H1 (cell line): ENCODE measurements at places on chromosomes 6 and 20. TPM values are rescaled to one million over a fixed set of nuclear protein-coding genes. Genes with fewer than 3 reads are reported as not detected.

- no peak overlapping the region for H3K27ac ChIP-seq
- H3K27me3 ChIP-seq, result no peaks in the 10 kb centered on the region
- no peak for DNase-seq
- H3K4me1 ChIP-seq, result peaks cover 34% of the 10 kb centered on the region
- H3K36me3 ChIP-seq, result peaks cover 8% of the 10 kb centered on the region; the same call in 1 of the 2 replicates
- H3K4me3 ChIP-seq, result no peak overlapping the region
Measured at GRCh38 chr20:31568041-31568731, 36.9 kb upstream of the ID1 start.

GRCh38 chr20:62227591-62227976, 7.5 kb upstream of the HRH3 start:
- no peaks in the 10 kb centered on the region; the same call in 1 of the 2 replicates for H3K27me3 ChIP-seq
- H3K36me3 ChIP-seq, result no peaks in the 10 kb centered on the region
- H3K27ac ChIP-seq, result no peak overlapping the region
- no peak for DNase-seq
- H3K4me1 ChIP-seq, result no peaks in the 10 kb centered on the region

- H3K27ac ChIP-seq, result no peak overlapping the region
- no peaks in the 10 kb centered on the region for H3K27me3 ChIP-seq
- DNase-seq, result no peak
- H3K36me3 ChIP-seq, result no peaks in the 10 kb centered on the region
- no peak overlapping the region for H3K4me3 ChIP-seq
Measured at GRCh38 chr20:9331707-9332435, 182.5 kb upstream of the LAMP5 start.

GRCh38 chr20:61790116-61790827, 275.4 kb downstream of the TAF4 start:
- DNase-seq, result no peak
- no peaks in the 10 kb centered on the region for H3K4me1 ChIP-seq
- no peak overlapping the region for H3K4me3 ChIP-seq
- H3K27ac ChIP-seq, result no peak overlapping the region

DNA sequence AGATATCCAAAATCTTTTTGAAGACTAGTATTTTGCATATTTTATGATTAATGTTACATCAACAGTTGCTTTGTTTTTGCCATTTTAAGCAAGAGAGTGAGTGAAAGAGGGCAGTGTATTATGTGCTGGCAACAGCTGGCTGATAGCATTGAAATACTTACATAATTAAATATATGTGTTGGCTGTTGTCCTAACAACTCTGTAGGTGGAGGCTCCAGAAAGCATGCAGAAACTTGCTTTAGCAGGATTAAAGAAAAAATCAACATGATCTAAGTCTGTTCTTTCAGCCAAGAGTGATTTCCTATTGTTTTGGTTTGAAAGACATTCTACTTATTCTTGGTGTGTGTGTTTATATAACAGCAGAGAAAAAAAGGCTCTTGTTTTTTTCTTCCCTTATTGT, 127.5 kb downstream of the CDKAL1 start:
- H3K27ac ChIP-seq, result no peak overlapping the region
- no peak for DNase-seq
- H3K4me3 ChIP-seq, result no peak overlapping the region
- H3K4me1 ChIP-seq, result 0 out of 2 replicates have a peak, but pooled peaks cover 4% of the 10 kb centered on the region

DNA sequence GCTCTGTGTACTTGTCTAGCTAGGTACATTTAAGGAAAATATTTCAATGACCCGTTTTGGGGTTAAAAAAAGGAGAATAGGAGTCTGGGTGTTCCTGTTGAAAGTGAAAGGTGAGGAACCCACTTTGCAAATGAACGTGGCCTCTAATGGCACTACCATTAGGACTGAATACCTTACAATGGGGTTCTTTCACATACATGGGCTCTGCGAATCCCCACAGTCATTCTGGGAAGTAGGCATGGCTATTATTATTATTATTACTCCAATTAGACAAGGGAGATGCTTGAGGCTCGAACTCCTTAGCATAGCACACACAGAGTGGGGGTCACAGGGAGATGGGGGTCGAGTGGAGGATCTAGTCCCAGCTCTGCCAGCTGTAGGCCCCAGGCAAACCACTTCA, 6.0 kb upstream of the DNMT3B start:
- no peaks in the 10 kb centered on the region for H3K27me3 ChIP-seq
- H3K36me3 ChIP-seq, result no peaks in the 10 kb centered on the region
- peaks cover 29% of the 10 kb centered on the region for H3K4me1 ChIP-seq
- H3K4me3 ChIP-seq, result no peak overlapping the region
- no peak for DNase-seq
- peak overlapping the region; percentile 43 for H3K27ac ChIP-seq

DNA sequence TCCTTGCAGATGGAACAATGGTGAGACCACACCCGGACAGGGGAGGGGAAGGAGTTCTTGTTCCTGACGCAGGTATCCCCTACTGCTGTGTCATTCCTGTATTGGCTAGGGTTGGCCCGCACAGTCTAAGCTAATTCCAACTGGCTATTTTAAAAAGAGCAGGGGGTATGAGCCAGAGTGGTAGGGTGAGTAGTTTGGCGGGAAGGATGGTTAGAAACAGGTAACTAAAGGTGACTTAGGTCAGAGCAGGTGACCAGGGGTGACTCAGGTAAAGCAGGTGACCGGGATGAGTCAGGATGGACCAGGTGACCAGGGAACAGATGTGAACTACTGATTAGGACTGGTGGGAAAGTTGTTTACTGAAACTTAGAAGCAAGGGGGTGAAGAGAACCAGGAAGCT, 58.0 kb downstream of the ZNF292 start:
- H3K4me1 ChIP-seq, result peaks cover 19% of the 10 kb centered on the region
- DNase-seq, result no peak
- no peaks in the 10 kb centered on the region for H3K27me3 ChIP-seq
- H3K36me3 ChIP-seq, result no peaks in the 10 kb centered on the region

DNA sequence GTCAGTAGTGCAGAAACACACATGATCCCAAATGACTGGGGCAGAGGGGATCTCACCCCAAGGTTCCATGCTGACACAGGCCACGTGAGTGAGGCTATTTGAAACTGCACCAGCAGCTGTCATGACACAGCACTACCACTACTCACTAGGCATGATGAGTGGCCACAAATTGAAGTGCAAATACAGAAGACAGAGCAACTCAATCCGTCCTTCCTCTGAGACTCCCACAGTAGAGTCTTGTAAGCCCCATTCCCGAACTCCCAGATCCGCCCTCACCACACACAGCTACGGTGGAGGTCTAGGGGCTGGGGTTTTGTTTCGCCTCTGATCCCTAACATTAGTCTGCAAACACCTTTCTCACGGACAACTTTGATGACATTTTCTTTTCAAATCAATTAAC, 113.3 kb upstream of the NUP153 start:
- no peaks in the 10 kb centered on the region for H3K4me1 ChIP-seq
- no peak for DNase-seq
- H3K27ac ChIP-seq, result no peak overlapping the region
- no peaks in the 10 kb centered on the region for H3K27me3 ChIP-seq

The C6orf15 gene
- not detected in 2 replicates for total RNA-seq

The LAMA5 gene
- 210 and 225 TPM in 2 replicates for total RNA-seq

The CD109 gene
- total RNA-seq, result 4.9 and 5.3 TPM in 2 replicates
